GM10248 (cell line): ENCODE measurements at places on chromosomes 7 and 10.

GRCh38 chr10:71865561-71866041 is 14.6 kb upstream of the PSAP start:
- DNase-seq = no peak

- DNase-seq = no peak
Observed at GRCh38 chr10:77482072-77482471, 155.5 kb downstream of the KCNMA1 start.

DNA sequence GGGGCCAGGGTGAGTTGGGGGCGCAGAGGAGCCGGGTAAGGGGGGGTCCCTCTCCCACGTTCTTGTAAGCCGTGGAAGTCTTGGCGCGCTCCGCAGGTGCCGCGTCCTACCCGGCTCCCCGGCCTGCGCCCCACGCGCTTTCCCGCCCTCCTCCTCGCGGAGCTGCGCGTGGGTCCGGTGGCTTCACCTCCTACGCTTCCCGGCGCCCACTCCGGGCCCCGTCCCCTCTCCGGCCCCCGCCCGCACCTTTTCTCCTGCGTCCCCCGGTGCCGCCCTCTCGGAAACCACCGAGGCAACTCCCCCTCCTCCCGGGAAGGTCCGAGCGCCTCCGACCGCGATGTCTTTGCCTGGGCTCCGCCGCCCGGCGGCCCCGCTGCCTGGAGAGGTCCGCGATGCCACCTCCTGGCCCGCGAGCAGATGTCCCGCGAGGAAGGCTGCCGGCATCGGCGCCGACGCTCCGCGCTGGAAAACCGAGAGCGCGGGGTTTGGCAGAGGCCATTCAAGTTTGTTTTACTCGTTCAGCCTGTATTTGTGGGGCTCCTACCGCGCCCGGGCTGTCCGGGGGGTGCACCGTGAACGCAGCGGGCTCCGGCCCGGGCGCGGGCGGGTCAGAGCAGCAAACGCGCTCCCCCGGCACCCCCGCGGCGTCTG is 2.4 kb upstream of the NKX6-2 start:
- DNase-seq = no peak

- no peak for DNase-seq
Observed at GRCh38 chr10:29634105-29634504, 666 bp downstream of the SVIL start.

DNA sequence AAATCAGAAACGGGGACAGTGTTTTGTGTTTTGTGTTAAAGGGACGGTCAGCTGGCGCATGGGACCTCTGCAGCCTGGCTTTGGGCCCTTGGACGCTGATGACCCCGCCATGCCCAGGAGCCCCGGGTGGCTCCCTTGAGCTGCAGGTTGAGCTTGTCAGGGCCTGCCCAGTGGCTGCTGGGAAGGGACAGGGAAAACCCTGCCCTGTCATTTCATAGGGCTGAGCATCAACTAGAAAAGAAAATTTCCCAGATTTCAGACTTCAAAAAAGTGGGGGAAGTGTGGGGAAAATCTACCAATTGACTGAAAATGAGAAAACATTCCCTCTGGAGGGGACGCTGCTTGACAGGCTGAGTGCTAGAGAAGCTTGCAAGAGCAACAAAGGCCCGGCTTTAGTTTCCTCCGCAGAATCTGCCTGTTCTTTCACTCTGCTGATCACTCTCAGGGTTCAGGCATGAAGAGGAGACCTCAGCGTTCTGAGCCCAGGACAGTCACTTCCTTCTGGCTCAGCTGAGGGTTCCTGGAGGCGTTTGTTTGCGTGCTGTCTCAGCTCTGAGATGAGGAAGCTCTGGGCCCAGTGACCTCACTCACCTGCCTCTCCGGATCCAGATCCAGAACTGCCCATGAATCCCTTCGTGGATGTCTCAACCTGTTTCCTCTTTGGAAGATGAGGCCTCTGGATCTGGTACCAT is 18.6 kb upstream of the DNAJB6 start:
- DNase-seq = peak; percentile 71

DNA sequence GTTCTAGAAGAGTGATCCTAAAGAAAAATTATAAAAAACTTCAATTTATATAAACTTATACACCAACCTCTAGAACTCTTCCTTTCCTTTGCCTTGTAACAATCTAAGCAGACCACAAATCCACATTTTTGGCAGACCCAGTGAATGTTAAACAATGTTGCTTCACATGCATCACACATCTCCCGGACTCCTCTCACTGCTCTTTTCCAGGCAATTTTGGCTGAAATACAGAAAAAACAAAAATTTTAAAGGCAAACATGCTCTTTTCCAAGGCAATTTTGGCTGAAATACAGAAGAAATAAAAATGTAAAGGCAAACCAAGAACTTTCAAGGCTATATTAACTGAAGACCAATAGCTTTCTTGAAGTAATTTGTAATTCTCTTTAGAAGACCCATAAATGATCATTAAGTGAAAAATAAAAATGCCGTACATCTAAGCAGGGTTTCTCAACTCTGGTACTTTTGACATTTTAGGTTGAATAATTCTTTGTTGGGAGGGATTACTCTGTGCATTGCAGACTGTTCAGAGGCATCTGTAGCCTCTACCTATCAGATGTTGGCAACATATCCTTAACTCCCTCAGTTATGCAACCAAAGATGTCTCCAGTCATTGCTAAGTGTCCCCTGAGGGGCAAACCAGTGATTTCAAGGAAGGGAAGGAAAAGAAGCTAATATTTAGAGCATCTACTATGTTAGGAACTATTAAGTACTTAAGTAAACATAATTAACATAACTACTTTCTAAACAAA is 64.4 kb downstream of the NRBF2 start:
- no peak for DNase-seq

DNA sequence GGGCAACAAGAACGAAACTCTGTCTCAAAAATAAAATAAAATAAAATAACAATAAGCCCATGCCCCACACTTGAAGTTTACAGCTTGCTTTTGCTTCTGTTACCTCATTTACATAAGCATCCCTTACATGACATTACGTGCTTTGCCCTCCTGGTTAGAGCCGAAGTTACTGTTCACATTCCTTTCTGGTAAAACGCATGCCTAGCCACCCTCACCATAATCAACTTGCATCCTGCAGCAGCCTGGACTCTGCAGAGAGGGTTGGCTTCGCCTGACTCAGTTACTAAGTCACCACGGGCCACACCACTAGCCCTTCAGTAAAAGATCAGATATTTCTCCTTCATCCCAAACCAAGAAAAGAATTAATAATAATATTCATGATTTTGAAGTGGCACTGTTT is 736.0 kb upstream of the AUTS2 start:
- no peak for DNase-seq

GRCh38 chr10:17617031-17617911 is at the start of gene HACD1:
Gene HACD1, minus strand, starts transcription at chr10:17617374. Its CDS starts 35 bp downstream, at chr10:17617339.
- peak; percentile 62 for DNase-seq

- no peak for DNase-seq
Observed at GRCh38 chr7:50610521-50611277, 45.5 kb upstream of the DDC start.

GRCh38 chr10:19469521-19469920 is 346.7 kb upstream of the PLXDC2 start:
- DNase-seq = no peak
